ENCODE measurements at places on chromosomes 4 and X.

DNA sequence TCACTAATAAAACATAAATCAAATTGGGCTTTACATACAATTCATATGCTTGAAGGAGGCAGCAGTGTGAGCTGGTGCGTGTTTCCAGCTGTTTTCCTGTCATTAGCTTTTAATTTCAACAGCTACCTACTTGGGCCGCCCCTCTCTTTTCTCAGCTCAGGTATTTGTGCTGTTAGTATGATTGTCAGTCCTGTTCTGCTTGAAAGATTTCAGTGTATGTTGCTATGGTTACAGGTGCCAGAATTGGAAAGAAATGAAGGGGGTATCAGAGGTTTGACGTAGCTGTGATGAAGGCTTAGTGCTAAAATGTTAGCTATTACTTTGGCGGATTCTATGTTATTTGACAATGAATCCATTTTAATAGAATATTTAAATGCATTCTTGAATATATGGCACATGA is 440.3 kb downstream of the ZIC3 start:
- no peak for DNase-seq

GRCh38 chr4:10303291-10303690 is 153.9 kb downstream of the ZNF518B start:
- DNase-seq = no peak

GRCh38 chrX:110657073-110657472 is 138.5 kb downstream of the CHRDL1 start:
- no peak for DNase-seq

DNA sequence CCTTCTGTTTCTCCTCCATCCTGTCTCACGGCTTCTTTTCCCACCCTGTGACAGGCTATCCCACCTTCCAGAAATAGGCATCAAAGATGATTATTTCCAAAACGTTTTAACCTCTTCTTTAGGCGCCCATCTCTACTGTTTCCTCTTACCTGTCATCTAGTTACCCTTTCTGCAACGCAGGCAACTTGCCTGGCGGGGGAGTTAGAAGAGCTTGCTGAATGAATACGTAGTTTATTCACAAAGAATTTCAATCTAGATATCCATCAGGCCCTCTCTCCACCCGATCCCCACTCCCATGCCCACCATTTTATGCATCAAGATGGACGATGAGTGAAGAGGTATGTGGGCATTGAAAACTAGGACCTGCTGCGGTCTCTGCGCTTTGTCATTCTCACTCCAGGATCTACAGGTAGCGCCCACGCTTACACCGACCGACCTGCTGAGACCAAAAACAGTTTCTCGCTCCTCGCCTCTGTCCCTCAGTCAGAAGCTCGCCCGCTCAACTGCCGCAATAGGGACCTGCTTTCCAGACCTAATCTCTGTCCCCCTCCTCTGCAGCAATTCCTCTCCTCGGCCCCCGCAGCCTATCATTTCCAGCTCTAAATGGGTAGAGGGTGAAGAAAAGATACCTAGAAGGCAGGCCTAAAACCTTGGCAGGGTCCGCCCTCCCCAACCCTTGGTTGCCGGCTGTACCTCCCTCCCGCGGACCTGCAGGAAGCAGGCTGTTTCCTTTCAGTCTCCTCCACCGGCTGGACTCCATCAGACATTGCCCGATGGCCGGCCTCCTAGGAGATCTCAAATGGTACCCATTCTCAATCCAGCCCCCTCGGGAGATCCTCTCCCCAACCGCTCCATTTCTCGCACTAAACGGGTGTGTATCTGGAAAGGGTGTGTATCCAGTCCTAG is 624 bp downstream of the BEX5 start:
- peak; percentile 2 for DNase-seq

- peak; percentile 65 for DNase-seq
Observed at GRCh38 chrX:137031517-137032340, 2.1 kb downstream of the GPR101 start.

All from hematopoietic multipotent progenitor cell treated with erythropoietin and hydrocortisone succinate and interleukin-3 and kit ligand, for 4 days (in vitro differentiated cells).